Pulmonary artery endothelial cell (primary cell): ENCODE measurements at places on chromosomes 2 and 18.

GRCh38 chr2:12717191-12718014 lies 667 bp downstream of the TRIB2 start:
- DNase-seq, result no peak

DNA sequence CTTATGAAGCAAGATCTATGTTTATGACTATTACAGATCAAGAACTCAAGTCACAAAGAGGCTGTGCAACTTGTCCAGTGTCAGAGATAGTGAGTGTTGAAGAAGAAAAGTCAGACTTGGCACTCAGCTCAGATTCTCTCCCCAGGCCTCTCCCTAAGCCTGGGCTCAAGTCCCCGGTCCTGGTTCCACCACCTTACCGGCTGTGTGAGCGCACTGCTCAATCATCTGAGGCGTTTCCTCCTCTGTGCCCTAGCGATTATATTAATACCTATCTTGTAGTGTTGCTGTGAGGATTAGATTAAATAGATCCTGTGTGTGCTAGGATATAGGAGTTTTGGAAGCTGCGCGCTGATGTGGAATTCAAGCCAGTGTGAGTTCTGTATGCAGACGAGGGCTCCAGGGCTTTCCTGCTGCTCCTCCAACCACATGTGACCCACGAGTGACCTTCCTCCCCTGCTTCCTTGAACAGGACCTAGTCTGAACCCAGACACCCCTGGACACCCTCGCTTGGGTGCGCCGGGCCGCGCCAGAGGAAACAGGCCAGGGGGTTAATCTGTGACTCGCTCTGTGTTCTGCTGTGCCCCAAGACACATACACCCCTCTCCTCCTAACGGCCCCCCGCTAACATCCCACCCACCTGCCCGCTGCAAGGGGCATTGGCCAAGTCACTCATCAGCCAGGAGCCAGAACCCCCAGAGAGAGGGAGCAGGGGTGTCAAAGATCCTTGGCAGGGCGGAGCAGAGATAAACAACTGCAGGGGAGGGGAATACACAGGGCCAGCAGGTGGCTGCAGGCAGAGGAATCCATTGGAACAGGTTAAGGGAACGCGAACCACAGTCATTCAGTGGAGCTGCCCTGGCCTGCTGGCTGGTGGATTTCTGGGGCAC lies 38.3 kb downstream of the TNS1 start:
- no peak for DNase-seq

GRCh38 chr2:263774-264492 lies at the start of gene SH3YL1:
TSS of gene SH3YL1 (minus strand) at chr2:264032. CDS start at chr2:263984, 48 bp downstream.
- no peak for DNase-seq

- DNase-seq, result no peak
Measured at GRCh38 chr2:58553937-58554336, 312.8 kb upstream of the FANCL start.

GRCh38 chr2:165840333-165840958 lies 46.4 kb upstream of the GALNT3 start:
- no peak for DNase-seq

GRCh38 chr2:63950414-63950813 lies 68.8 kb downstream of the VPS54 start:
- DNase-seq, result no peak

DNA sequence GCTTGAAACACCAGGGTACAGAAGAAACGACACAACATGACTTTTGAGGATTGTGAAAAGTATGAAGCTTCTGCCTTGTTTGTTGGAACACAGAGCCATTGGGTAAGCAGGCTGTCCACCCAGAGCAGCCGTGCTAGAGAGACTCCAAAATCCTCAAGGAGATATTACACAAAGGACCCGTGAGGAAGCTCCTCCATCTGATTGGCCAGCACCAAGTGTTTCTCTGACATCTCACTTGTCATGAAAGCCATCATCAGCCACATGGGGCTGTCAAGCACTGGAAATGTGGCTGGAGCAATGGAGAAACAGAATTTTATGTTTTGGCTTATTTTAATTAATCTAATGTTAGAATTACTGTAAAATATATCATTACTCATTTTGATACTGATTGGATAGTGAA lies 29.8 kb upstream of the LDAH start:
- no peak for DNase-seq
